ENCODE measurements at places on chromosomes 16 and 17. TPM values are rescaled to one million over a fixed set of nuclear protein-coding genes. Genes with fewer than 3 reads are reported as not detected.

- DNase-seq = no peak
These were observed 233.9 kb downstream of the ZNF423 start for GRCh38 chr16:49622084-49622390.

DNA sequence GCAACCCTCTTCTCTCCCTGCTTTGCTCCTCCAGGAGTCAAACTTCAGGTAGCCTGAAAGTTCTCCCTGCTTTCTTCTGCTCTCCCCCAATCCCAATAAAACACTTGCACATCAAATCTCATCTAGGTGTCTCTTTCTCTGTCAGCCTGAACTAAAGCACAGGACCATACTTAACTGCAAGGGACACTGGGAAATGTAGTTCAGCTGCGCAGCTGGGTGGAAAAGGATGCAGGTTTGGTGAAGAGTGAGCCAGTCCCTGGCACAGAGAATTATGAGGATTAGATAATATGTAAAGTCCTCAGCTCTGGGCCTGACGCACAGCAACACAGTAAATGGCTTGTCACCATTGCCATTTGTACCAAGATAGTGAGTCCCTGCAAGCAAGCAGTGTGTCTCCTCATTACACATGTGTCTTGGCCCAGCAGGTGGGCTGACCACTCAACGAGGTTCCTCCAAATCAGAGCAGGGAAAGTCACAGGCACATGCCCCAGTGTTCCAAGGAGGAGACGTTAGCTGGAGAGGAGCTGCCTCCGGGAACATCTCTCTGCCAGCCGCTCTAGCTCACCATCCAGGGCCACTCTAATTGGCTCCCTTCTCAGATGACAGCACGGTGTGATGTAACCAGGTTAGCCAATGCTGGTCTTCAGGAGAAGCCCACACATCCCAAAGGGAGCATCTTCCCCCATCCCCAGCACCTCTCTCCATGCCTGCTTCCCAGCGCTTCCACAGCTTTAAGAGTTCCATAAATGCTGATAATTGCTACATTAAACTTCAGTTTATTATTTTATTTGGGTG, 29.7 kb upstream of the IRX3 start:
- DNase-seq = no peak

DNA sequence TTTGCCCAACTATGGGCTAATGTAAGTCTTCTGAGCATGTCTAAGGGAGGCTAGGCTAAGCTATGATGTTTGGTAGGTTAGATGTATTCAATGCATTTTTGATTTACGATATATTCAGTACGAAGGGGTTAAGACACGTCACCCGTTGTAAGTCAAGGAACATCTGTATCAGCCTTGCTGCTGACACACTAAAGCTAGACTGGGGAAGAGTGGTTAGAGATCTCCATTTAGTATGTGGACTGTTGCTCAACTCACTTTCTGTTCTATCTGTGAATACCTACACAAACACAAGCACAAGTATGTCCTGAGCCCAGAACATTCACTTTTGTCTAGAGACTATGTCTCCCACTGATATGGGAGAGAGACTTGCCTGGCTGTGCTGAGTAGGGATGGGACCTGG, 71.5 kb downstream of the VMP1 start:
- no peak for DNase-seq

- no peak for DNase-seq
These were observed 25.2 kb downstream of the CD300A start for GRCh38 chr17:74491626-74492025.

DNA sequence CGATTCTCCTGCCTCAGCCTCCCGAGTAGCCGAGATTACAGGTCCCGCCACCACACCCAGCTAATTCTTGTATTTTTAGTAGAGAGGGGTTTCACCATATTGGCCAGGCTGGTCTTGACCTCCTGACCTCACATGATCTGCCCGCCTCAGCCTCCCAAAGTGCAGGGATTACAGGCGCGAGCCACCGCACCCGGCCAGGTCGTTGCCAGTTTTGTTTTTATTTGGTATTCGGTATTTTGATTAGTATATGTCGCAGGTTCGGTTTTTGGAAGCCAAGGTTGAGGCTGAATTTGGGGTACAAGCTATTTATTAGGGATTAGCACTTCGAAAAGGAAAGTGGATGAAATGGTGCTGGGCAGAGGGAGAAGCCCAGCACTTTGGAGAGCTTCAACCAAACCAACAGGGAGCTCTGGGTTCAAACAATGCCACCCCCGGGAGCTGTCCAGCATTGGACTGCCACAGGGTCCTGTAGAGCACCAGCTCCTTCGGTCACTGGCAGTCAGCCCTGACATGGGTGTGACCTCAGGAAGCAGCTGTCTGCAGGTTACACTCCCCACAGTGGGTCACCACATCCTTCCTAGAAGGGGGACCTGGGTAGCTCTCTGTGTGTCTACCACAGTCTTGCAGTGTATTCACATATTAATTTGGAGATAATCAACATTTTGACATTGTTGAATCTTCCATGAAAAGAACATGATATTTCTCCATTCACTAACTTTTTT, 1.5 kb upstream of the CLEC10A start:
- peak; percentile 28 for DNase-seq

DNA sequence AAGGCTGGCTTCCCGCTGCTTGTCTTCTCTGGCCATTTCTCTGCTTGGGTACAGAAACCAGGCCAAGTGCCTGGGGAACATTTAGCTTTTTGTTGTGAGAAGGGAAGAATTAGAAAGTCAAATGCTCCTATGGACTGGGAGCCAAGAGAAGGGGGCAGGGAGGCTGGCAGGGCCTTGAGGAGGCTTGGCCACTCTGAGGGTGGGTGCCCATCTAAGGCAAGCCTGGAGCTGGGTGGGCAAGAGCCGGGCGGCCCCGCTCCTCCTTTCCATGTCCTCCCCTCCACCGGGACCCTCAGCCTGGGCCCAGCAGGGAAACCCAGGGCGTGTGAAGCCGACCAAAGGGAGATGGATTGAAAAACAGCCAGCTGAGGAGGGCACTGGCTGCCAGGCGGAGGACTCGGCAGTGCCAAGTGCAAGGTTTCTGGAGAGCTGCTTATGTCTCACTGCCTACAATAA, 69.4 kb downstream of the NTN1 start:
- no peak for DNase-seq

DNA sequence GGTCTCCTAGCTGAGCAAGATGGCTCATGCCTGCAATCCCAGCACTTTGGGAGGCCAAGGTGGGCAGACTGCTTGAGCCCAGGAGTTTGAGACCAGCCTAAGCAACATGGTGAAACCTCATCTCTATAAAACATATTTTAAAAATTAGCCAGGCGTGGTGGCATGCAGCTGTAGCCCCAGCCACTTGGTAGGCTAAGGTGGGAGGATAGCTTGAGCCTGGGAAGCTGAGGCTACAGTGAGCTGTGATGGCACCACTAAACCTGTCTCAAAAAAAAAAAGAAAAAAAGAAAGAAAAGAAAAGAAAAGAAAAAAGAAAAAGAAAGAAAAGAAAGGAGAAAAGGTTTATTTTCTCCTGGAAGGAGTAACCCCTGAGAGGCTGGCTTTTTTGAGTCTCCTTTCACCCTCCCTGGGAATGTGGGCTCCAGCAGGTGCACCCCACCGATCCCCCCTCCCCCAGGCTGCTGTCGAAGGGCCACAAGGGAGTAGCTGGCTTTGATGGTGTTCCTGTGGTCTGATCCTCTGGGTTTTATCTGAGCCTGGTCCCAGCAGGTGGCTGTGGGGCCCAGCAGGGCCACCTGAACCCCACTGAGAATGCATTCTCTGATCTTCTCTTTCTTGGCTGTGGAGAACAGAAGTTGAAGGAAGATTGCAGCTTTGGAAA, 29.9 kb upstream of the TNRC6C start:
- DNase-seq = no peak

Gene CAMKK1
- 3.7 TPM for total RNA-seq

DNA sequence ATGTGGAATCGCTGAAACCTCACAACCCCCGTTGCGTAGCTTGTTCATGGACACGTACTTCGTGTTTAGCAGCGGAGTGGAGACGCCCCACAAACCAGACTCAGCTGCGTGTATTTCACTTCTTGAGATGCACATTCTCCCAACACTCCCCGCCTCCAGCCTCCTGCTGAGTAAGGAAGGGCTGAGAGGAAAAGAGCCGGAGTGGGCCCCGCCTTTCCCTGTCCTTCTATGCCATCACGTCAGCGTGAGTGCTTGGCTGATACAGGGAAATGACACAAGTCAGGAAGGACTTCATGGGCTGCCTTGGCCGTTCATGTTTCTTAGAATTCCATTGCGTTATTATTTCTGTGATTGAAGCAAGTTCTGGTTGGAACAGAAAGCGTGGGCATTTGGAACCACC, 68.6 kb upstream of the CBX4 start:
- DNase-seq = no peak

DNA sequence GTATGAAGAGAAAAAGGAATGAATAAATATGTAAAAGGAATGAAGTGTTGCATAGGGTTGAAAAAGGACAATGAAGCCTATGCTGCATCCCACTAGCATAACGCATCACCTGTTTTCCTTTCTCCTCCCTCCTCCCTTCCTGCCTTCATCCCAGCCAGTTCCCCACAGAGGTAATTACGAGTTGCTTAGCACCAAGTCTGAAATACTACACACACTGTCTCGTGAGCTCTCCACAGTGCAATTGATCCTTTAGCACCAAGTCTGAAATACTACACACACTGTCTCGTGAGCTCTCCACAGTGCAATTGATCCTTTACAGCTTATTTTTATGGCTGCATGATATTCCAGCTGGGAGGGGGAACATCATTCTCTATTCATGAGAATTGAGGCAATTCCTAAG, 1.1 kb upstream of the DRC7 start:
- no peak for DNase-seq

Gene TK1
- total RNA-seq = 198 TPM

Gene ZG16
- not detected for total RNA-seq

Gene SLC38A8
- total RNA-seq = not detected
